ENCODE measurements at places on chromosomes 12 and 14. TPM values are rescaled to one million over a fixed set of nuclear protein-coding genes. Genes with fewer than 3 reads are reported as not detected.

The GAS2L3 gene
- total RNA-seq, result 18.5 TPM

The CLEC12A gene
- 5.2 TPM for total RNA-seq

The E2F7 gene
- 4.6 TPM for total RNA-seq

The MYRFL gene
- 1.9 TPM for total RNA-seq

The AKT1 gene
- total RNA-seq, result 127 TPM

The DENND5B gene
- 44.0 TPM for total RNA-seq

The ASCL1 gene
- total RNA-seq, result 0.23 TPM

The NPFF gene
- total RNA-seq, result not detected

The ADAM20 gene
- total RNA-seq, result 3.2 TPM

The CCDC177 gene
- not detected for total RNA-seq

The LRP1 gene
- total RNA-seq, result 199 TPM

The ADAMTS20 gene
- 0.53 TPM for total RNA-seq

The SIRT4 gene
- total RNA-seq, result 6.3 TPM

The ZDHHC22 gene
- total RNA-seq, result 0.18 TPM

The TSPAN9 gene
- 94.7 TPM for total RNA-seq

The TAS2R31 gene
- 18.9 TPM for total RNA-seq
